ENCODE measurements at places on chromosomes 7 and 10.
A peak's percentile ranks its signal among the peaks of the same experiment; 100 is the strongest.

GRCh38 chr10:30454744-30455510 lies 20.9 kb downstream of the MAP3K8 start:
- no peak for DNase-seq

DNA sequence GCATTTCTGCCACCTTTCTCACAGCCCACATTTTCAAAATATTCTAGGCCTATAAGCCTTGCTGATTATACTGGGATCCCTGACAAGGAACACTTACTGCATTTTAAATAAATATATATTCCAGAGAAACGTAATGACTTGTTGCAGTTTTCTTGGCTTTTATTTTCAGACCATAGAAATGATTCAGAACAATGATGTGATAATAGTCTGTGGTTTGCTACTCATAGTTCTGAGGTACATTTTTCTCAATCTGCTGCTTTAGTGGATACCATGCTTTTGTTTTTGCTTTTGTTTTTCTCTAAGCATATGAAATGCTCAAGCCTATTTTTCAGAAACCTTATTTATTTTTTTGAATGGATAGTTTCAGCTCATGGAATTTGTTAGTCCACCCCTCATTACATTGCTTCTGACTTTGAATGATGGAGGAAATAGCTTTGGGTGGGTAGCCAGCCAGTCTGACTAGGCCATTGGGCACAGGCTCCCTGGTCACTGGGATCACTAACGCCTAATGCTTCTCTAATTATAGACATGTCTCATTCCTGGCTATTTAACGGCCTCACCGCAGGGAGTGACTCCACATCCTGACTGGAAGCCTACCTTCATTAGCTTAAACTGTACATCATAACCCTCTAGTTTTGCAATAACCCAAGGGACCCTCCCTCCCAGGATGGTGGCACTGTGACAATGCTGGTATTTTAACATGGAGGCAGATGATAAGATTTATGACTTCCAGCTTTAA lies 66.1 kb downstream of the MBL2 start:
- no peak for DNase-seq

DNA sequence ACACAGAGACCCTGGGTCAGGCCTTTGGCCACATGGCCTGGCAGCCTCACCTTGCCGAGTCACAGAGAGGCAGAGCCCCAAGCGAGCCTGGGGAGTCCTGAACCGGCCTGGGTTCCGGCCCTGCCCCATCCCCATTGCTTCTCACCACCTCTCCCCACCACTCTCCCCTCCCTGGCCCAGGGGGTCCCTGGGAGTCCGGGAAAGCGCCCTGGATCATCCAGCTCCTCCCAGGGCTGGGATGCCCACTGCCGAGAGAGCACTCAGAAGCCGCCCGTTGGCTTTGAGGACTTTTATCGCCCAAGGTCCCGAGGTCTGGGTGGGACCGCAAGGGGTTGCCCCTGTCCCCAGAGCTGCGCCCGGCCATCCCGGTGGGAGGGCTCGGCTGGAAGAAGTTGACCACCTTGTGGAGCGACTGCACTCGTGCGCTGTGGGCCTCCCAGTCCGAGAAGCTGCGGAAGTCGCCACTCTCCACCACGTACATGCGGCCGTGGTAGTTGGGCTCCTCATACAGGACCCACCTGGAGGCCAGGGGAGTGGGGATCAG lies 8.1 kb downstream of the CRYGN start:
- DNase-seq, result no peak

- DNase-seq, result peak; percentile 17
These were observed 19.7 kb upstream of the BNIP3 start for GRCh38 chr10:132001238-132001972.

- peak; percentile 91 for DNase-seq
These were observed 356 bp upstream of the NDUFB2 start for GRCh38 chr7:140696024-140696679.

GRCh38 chr10:80702143-80702542 lies 164.4 kb downstream of the SH2D4B start:
- DNase-seq, result no peak

DNA sequence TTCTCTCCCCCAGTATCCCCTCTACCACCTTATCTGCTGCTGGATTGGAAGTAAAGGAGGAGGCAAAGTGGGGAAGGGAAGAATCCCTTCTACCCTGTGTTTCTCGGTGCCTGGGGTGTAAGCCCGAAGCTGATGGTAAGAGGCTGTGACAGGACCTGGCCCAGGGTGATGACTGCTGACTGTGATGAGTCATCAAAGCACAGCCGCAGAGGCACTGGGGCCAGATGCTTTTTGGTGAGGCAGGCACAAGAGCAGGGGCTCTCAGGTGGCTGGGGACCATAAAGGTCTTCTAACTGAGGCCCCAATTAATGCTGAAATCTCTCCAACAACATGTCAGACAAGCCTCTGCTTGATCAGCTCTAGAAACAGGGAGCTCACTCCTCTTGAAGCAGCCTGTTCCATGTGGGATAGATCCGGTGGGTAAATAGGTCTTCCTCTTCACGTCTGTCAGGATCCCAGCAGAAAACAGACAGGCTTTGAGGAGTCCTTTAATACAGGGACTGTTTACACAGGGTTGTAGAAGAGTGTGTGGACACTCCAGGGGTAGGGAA lies 86.1 kb upstream of the PCBD1 start:
- no peak for DNase-seq

DNA sequence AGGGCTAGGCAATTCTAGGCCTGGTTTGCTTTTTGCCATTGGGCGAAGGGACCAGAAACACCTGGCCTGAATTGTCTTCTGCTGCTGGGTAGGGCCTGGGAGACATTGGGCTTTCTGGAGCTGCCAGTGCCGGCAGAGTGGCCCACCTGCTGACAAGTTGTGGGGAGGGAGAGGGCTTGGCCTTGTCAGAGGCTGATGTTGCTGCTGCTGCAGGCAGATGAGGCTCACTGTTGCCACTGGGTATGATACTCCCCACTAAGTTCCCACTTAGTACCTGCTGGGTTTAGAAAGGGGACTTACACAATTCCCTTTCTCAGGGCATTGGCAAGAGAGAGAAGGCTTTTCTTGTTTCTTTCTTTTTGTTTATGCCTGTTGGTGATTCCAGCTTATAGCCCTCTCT lies 289.6 kb upstream of the NPVF start:
- no peak for DNase-seq

- DNase-seq, result no peak
These were observed 75.0 kb upstream of the SFMBT2 start for GRCh38 chr10:7485799-7486198.

- no peak for DNase-seq
These were observed 316.0 kb downstream of the WDR37 start for GRCh38 chr10:1372212-1372611.

DNA sequence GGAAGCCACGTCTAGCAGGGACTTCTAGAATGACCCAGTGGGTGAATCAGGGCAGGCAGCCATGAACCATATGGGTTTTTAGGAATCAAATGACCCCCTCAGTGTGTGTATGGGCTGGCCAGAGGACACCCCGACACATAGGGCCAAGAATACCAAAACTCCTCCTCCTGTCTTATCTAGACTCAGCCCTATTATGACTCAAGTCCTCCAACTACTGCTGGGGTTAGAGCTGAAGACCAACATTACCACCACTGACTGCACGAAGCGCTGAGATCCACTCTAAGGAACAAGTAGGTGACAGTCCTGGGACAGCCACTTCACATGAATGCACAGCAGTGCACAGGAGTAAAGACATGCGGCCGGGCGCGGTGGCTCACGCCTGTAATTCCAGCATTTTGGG lies 11.5 kb upstream of the SVOPL start:
- DNase-seq, result no peak

DNA sequence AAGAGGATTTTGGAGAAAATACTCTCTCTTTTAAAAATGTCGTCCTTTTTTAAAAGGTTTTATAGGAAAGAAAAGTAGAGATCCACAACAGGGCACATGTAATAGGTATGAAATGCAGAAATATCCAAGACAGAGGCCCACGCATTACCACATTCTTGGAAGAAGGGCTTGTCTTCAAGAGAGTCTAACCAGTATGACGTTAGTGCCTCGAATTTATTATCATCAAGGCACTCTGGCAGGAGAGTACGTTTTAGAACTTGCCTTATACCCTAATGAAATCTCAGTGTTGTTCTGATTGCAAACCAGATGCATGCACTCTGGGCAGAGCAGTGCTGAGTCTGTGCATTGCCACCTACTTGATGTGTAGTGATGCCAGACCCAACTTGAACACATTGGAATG lies 342.6 kb upstream of the NFE2L3 start:
- no peak for DNase-seq

- no peak for DNase-seq
These were observed 58.5 kb upstream of the DNAJB6 start for GRCh38 chr7:157278167-157278790.

GRCh38 chr10:101646364-101646763 lies 48.6 kb downstream of the FBXW4 start:
- no peak for DNase-seq

GRCh38 chr10:29798921-29799690 lies 164.3 kb upstream of the SVIL start:
- no peak for DNase-seq

DNA sequence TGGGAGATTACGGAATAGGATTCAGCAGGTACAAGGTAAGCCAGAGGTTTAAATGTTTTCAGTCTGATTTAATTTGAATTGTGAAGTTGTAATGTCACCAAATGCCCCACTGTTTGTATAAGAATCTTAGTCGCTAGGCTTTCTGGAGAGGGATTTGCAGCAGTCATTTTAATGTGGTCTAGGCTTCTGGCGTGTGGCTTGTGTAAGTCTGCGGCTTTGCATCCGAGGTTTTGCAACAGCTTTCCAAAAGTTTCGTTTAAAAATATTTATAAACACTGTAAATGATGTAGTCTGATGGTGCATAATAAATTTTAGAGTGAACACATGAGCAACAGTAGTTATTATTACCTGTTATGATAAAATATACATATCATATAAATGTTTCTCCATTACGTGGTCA lies 26.1 kb upstream of the BHLHA15 start:
- DNase-seq, result no peak

GRCh38 chr7:122155566-122155965 lies 11.5 kb upstream of the AASS start:
- DNase-seq, result no peak

Data from CD4-positive, alpha-beta T cell treated with Interleukin-2 at 100 ng/mL for 4 hours (primary cell).